Muscle of arm (tissue), 14 donors: ENCODE measurements at places on chromosomes 4 and X. TPM values are rescaled to one million over a fixed set of nuclear protein-coding genes. Genes with fewer than 3 reads are reported as not detected.

The PNCK gene
- polyA plus RNA-seq, result 5.8 TPM

The NAA15 gene
- polyA plus RNA-seq, result 24.7 TPM

The TMEM150C gene
- polyA plus RNA-seq, result 2.7 TPM

The CISD2 gene
- polyA plus RNA-seq, result 44.5 TPM
